Fibroblast of skin of right biceps (primary cell): ENCODE measurements at places on chromosomes 4 and X.

DNA sequence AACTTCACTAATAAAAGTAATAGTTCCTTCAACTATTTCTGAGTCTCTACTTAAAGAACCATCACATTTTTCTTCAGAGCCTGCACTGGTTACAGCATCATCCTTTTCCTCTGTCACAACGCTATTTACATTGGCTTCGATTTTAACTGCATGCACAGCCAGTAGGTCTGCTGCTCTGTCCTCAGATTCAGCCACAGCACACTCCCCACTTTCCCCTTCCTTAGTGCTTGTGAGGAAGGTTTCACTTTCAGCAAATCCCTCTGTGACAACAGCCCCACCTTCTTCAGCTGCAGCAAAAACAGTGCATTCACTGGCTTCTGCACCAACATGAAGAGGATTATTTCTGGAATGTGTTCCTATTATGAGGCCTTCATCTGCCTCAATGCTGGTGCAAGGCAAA is 25.7 kb downstream of the BOD1L1 start:
- DNase-seq, result no peak

DNA sequence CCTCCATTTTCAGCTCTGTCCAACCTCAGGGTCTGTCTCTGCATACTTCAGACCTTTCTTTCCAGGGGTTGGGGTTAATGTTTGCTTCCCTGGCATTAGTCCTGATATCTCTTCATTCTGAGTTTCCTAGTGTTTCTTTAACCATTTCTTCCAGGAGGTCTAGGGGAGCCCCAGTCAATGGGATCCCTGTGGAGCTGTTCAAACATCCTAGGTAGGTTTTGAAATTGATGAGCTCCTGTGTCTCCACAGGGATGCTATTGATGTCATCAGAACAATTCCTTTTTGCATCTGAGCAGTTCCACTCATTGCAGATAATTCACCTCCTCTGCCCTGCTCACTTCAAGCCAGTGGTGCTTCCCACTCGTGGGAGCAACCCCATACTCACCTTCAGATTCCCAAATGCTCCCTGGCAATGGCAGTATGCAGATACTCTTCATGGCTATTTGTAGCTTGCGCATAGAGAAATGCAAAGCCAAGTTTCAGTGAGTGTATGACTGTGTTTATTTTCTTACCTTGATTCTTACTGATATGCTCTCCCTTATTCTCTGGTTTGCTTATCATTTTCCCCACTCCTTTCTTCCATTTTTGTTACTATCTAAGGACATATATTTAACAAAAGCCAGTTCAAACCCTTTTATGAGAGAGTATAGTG is 33.7 kb upstream of the LIMCH1 start:
- no peak for DNase-seq

DNA sequence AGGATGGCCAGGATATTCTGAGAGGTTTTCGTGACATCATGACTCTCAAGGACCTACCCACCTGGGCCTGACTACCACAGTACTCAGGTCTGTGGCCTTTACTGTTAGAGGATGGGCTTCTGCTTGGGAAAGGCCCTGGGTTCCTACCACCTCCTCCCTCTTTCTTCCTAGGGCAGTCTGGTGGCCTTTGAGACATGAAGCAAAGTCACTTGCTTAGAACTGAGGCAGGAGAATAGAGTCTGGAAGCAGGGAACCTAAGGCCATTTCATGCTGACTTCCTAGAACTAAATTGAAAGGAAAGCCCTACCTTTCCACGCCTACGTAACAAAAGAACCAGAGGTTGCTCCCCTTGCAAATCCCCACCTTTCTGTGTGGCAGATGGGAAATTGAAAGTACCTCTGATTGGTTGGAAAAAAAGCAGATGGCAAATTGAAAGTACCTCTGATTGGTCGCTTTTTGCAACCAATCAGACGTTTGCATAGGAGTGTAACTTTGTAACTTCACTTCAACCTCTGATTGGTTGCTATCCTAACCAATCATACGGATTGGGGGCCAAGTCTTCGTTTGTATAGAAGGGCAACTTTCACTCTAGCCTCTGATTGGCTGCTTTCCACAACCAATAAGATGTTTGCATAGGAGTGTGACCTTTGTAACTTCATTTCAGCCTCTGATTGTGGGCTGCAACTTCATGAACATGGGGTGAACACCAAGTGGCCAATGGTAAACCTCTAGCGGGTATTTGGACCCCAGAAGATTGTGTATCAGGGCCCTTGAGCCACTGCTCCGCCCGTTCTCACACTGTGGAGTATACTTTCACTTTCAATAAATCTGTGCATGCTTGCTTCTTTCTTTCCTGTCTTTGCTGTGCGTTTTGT is 9.9 kb upstream of the AKAP14 start:
- peak; percentile 49 for DNase-seq

DNA sequence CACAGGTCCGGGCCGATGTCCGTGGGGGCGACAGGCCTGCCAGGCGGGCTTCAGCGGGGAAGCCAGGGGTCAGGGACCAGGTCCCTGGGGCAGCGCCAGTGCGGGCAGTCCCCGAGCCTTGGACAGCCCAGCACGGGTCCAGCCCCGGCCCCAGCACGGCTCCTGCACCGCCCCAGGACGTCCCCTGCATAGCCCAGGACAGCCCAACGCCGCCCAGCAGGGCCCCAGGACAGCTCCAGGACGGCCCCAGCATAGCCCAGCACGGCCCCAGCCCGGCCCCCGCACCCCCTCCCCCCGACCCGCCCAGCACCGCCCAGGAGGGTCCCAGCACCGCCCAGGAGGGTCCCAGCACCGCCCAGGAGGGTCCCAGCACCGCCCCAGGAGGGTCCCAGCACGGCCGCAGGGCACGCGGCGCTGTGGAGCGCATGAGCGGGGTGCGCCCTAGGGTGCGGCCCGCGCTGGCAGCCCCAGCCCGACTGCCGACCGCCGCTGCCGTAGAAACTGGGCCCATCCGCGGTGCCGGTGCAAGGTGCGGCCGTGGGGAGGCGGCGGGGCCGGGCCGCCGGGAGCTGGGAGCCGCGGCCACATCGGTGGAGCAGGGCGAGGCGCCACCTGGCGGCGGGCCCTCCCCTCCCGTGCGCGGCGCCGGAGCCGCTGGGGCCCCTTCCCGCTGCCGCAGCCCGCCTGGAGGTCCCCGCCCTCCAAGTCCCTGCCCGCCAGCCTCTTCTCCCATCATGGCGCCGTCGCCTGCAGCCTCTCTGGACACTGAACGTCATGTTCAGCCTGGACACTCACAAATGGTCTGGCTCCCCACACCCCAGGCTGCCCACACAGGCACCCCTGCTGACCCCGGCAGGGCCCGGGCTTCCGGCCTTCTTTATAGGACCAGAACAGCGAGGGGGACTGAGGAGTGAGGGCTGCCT is 106.8 kb upstream of the NKX1-1 start:
- DNase-seq, result peak; percentile 22

- DNase-seq, result no peak
These were observed 82.8 kb upstream of the CAMK2D start for GRCh38 chr4:113844369-113844768.

DNA sequence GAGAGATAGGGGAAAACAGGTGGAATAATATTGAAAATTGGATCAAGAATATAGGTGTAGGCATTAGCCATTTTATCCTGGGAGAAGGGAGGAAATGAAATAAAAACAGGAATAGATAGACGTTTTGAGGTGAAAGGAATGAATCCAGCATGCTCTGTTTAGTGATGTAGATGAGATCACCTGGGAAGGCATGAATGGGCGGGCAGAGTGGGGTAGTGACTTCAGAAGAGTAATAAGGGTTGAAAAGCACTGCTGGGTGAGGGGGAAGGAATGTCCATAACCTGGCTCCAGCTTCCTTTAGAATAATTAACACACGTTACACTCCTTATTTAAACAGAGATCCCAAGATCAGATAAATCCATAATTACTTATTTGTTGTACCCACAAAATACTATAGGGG is 191.1 kb upstream of the ANXA3 start:
- DNase-seq, result no peak

DNA sequence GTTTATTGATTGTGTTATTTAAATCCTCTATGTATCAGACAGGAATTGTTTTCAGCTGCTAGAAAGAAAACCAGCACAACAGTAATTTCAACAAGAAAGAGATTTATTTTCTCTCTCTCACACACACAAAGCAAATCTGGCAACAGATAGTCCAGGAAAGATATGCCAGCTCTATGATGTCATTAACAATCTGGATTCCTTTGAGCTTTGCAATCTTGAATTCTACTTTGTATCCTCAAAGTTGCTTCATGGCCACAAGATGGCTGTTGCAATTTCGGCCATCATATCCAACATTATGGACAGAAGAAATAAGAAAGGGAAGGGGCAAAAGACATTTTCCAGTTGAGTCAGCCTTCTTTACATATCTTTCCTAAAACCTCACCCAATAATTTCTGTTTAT is 19.8 kb upstream of the FMR1 start:
- peak; percentile 19 for DNase-seq

DNA sequence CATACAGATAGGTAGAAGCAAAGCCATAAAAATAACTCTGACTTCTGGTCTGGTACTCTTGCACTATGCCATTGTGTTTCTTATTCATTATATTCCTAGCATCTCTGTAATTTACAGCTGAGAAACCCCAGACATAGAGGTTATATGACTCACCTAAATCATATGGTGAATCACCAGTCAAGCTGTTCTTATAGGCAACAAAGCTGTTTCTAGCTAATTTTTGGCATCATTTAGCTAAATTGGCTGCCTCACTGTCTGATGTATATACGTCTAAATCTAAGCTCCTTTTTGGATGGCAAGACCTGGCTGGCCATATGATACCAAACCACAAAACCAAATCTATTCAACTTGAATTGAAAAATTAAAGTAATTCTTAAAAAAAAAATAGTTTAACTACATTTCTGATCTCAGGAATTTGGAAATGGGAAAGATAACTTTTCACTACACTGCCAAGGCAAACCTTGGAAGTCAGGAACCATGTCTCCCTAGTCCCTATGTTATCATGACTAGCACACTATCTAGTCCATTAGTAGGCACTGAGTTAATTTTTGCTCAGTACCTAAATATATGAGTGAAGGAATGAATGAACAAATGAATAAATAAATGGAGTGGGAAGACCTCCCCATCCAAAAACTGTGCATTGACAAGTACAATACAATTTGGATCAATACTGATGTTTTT is 41.3 kb upstream of the STAG2 start:
- DNase-seq, result peak; percentile 91

- peak; percentile 44 for DNase-seq
These were observed 252.9 kb upstream of the TTC29 start for GRCh38 chr4:147198411-147199051.

GRCh38 chrX:12999422-12999821 is 24.5 kb downstream of the TMSB4X start:
- no peak for DNase-seq

- no peak for DNase-seq
These were observed 190.9 kb upstream of the TAPT1 start for GRCh38 chr4:16417198-16417597.

DNA sequence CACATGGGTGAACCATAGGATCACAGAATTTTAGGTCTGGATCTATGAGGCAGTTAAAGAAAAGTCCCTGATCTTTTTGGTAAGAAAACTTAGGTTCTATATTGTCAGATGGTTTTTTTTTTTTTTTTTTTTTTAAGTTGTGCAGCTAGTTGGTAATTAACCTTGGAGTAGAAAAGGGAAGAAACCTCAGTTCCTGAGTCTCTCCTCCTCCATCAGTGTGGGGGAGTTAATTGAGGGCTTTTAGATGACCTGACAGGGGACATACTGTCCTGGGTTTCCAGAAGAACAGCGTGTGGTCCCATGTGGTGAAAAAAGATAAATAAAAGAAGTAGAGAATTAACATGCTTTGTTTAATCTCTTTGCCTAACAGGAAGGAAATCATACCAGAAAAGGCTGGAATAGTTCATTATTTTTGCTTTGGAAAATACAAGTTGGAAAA is 123.7 kb downstream of the ARHGAP10 start:
- DNase-seq, result no peak

DNA sequence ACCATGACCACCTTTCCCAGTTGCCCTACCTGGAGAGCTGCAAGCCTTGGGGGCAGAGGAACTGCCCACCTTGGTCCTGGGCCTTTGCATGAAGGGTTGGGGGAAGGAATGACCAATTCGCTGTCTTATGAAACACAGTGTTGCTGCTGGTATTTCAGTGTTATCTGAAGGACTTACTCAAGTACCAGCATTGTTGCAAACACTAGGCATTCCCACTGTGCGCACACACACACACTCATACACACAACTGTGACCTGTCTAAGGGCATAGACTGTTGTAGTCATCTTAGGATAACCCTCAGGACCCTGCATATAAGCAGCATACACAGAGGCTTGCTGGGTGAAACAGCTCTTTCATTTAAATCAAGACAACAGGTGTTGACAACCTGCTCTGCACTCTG is 210.9 kb downstream of the EVC2 start:
- no peak for DNase-seq

DNA sequence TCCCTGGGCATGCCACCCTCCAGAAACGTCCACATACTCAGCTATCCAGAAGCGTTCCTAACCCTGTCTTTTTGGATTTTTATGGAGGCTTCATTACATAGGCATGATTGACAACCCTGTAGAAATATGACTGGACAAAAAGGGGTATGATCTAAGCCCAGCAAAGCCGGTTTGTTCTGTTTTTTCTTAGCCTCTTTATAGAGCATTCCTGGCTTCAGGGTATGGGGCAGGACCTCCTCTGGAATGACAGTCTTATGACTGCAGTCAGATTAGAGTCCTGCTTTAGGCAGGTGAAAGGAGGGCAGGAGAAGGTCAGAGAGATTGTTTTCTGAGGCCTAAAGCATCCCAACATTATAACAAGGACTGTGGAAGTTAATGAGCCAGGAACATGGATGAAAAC is 137.4 kb downstream of the DCLK2 start:
- no peak for DNase-seq

- no peak for DNase-seq
These were observed 656.7 kb upstream of the NDST4 start for GRCh38 chr4:115770046-115770543.

DNA sequence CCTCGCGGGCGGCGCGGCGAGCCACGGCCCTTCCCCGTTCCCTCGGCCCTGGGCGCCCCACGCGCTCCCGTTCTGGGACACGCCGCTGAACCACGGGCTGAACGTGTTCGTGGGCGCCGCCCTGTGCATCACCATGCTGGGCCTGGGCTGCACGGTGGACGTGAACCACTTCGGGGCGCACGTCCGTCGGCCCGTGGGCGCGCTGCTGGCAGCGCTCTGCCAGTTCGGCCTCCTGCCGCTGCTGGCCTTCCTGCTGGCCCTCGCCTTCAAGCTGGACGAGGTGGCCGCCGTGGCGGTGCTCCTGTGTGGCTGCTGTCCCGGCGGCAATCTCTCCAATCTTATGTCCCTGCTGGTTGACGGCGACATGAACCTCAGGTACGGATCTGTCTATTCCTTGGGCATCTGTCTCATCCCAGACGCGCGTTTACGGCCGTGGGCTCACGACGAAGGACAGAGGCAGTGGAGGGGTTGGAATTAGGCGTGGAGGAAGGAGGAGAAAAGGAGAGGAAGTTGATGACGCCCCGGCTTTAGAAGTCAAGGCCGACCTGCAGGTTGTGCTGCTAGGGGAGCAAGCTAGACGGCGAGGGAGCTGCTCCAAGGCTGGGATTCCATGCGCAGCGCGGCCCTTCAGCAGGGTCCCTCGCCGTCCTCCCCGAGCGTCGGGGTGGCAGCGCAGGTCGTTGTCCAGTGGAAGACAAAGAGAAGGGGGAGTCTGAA is 792 bp downstream of the SLC10A4 start:
- no peak for DNase-seq

GRCh38 chr4:87532907-87533306 is 3.7 kb upstream of the SPARCL1 start:
- DNase-seq, result no peak
